ENCODE measurements at places on chromosomes 3 and 15.

GRCh38 chr15:27676647-27677046 lies 422.5 kb downstream of the OCA2 start:
- DNase-seq: no peak

DNA sequence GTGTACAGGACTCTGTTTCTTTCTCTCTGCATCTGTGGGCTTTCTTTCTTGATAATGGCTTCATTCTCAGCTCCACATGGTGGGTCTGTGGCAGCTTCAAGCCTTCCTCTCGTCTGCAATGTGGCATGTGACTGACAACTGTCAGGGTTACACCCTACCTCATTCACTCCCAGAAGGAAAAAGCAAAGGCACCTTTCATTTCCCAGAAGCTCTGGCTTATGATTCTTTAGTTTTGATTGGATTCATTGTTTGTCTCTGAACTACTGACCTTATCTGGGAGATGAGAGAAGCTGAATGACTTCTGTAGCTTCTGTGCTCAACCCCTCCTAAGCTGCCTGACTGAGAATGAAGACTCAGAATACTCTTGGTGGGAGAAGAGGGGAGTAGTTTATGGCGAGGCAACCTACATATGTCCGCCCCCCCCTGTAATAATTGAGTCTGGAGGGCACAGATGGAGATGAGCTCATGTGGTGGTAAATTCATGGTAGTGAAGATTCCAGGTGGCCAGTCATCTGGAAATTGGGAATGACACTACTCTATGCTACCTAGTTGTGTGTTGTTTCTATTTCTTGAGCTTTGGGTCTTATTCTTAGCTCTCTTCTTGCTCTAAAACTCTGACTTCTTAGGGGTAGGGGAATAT lies 38.4 kb downstream of the KCNAB1 start:
- no peak for DNase-seq

DNA sequence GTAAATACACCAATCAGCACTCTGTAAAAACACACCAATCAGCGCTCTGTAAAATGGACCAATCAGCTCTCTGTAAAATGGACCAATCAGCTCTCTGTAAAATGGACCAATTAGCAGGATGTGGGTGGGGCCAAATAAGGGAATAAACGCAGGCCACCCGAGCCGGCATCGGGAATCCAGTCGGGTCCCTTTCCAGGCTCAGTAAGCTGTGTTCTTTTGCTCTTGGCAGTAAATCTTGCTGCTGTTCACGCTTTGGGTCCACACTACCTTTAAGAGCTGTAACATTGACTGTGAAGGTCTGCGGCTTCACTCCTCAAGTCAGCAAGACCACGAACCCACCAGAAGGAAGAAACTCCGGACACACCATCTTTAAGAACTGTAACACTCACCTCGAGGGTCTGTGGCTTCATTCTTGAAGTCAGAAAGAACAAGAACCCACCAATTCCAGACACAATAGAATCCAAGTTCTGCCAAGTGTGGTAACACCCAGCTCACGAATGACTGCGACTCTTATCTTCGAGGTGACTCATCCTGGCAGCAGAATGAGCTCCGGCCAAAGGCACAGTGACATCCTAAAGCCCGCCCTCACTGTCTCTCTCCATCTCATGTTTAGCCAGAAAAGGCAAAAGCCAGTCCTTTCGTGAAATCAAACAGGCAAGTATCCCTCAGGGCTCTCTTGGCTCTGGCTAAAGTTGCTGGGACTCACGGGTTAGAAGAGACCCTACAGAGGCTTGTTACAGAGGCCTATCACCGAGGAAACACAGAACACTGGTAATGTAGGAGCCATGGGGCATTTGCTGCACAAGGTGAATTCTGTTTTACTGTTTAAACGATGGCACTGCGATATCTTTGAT lies 155.2 kb downstream of the FAM43A start:
- no peak for DNase-seq

DNA sequence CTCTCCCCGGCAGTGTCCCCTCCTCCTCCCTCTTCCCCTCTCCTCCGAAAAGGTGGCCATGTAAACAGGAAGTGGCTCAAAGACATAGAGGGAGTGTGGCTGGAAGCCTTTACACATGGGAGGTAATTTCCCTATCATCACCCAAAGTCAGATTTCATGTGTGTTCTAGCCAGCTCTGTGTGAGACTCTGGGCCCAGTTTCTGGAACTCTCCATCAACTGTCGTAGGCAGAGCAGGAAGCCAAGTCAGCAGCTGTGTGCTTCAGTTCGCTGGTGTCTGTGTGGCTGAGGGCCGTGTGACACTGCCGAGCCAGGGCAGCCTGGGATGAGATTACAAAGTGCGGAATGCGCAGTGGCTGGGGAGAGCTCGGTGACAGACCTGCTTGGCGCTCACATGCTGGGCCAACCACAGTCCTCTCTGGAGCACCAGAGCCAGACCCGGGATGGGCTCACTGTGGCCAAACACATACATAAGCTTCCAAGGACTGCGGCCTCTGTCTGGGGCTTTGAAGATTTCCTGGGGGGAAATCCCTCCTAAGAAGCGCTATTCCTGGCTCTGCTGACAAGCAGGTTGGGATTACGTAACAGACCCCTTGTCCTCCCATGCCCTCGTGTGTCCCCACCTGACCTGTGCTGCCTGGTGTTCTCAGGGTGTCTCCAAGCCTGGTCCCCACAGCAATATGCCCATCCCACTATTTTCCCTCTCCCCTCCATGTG lies 50.7 kb downstream of the UMPS start:
- DNase-seq: peak; percentile 56

- peak; percentile 44 for DNase-seq
Observed at GRCh38 chr3:195906865-195907683, 1.3 kb downstream of the TNK2 start.

GRCh38 chr3:139611528-139611927 lies 66.2 kb downstream of the NMNAT3 start:
- no peak for DNase-seq

DNA sequence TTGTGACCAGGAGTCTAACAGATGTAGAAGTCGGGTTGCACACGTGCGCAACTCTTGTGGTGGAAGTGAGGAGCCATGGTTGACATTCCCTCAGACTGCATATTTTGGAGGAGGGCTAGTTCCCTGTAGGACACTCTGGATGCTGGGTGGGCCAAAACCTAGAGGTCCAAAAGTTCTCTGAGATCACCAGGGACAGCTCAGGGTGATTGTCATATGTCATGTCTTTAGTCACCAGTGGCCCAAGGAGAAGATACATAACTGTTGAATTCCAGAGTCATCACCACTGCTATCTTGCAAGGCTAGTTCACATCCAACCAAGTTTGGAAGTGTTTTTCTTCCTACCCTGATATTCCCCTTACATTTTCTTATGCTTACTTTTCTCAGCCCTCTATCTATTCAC lies 95.2 kb upstream of the C3orf80 start:
- DNase-seq: no peak

DNA sequence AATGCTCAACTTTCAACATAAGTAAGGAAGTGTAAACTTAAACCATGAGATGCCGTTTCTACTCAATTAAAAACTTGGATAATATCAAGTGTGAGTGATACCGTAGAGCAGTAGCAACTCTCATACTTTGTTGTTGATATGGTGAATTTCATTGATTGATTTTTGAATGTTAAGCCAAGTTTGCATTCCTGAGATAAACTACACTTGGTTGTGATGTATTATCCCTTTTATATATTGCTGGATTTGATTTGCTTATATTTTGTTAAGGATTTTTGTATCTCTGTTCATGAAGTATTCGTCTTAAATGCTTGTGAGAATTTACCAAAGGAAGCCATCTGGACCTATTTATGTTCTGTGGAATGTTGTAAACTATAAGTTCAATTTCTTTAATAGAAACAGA lies 21.7 kb downstream of the SLMAP start:
- no peak for DNase-seq

GRCh38 chr15:80587007-80587406 lies 108.1 kb upstream of the ABHD17C start:
- no peak for DNase-seq

GRCh38 chr15:70742928-70743327 lies 20.4 kb downstream of the UACA start:
- no peak for DNase-seq

- DNase-seq: no peak
Observed at GRCh38 chr3:138942861-138943623, 3.9 kb downstream of the FOXL2 start.

- no peak for DNase-seq
Observed at GRCh38 chr3:27094721-27095120, 274.5 kb downstream of the NEK10 start.

DNA sequence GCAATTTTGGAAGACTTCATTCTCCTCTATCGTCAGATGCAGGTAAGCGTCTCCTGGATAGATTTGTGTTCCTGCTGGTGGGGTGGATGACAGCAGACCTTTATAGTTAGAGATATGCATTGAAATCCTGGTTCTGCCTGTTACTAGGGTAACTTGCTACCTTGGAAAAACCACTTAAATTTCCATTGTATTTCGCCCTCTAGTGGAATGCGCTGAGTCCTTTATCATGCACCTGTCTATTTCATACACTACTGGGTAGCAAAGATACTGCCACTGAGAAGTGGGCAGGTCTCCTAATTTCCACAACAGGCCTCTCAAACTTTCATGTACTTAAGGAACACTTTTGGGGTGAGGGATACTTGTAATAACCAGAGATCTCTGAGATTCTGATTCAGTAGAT lies 209.5 kb upstream of the SUCLG2 start:
- no peak for DNase-seq

GRCh38 chr3:43076857-43077256 lies 29.0 kb downstream of the POMGNT2 start:
- no peak for DNase-seq

- no peak for DNase-seq
Observed at GRCh38 chr3:29212789-29213433, 68.0 kb upstream of the RBMS3 start.

DNA sequence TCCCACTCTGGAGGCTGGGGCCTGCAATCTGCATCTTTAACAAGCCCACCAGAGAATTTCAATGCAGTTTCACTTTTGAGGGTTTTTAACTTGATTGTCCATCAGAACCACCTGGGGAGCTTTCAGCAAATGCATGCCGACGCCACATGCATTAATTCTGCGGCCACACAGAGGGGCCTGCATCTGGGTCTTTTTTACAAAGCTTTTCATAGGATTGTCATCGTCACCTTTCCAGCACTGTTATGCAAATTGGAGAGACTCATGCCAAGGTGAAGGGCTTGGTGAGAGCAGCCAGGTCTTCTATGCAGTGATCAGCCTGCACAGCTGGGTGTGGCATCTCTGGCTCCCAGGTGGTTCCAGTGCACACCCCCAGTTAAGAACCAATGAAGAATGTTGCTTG lies 143.0 kb upstream of the CTDSPL start:
- DNase-seq: no peak

DNA sequence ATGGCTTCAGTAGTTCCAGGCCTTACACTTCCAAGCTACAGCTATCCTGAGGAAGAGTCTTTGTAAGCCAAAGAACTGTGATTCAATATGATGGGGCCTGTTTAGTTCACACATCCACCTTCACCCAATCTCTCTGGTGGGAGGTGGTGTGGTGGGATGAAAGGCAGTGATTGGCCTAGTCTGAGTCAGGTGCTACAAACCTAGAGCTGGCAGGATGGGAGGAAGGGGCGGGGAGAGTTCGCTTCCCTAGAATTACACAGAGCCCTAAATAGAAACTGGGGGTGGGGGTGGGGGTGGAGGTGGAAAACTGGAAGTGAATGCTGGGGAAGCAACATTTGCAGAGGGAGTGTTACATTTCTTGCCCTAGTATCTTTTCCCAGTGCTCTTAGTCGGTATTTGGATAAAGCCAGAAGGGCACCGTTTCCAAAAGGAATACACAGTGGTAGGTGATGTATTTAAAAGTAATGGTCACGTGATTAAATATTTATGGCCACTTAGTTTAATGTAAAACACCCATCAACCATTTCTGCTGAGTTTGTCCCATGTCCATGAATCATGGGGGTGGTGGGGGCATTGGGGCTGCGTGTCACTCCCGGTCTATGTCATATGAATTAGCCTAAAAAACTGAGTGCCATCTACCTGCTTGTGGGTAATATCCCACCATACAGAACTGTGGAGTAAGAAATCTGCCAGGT lies 247.6 kb upstream of the PROK2 start:
- DNase-seq: no peak

- no peak for DNase-seq
Observed at GRCh38 chr15:90004671-90005070, 3.5 kb downstream of the ZNF710 start.

- DNase-seq: peak; percentile 39
Observed at GRCh38 chr15:90294601-90295269, 29.3 kb downstream of the NGRN start.

DNA sequence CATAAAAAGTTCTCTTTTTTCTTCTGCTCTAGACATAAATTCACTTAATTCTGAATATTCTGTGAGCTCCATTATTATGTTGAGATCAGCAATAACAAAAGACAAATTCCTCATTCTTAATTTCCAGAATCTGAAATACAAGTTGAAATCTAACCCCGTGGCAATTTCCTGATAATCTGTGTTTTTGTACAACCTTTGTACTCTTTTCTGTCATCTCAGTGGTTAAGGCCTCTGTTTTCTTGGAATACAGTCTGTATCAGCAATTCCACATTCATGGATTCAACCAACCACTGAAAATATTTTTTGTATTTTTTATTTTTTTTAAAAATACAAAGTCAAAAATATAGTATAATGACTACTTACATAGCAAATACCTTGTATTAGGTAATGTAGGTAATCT lies 8.7 kb downstream of the CCR8 start:
- no peak for DNase-seq

- DNase-seq: peak; percentile 35
Observed at GRCh38 chr3:9769426-9770275, at the start of gene CAMK1. CAMK1 (minus strand) TSS chr3:9769947; CDS start chr3:9767749, 2,198 bp downstream.

DNA sequence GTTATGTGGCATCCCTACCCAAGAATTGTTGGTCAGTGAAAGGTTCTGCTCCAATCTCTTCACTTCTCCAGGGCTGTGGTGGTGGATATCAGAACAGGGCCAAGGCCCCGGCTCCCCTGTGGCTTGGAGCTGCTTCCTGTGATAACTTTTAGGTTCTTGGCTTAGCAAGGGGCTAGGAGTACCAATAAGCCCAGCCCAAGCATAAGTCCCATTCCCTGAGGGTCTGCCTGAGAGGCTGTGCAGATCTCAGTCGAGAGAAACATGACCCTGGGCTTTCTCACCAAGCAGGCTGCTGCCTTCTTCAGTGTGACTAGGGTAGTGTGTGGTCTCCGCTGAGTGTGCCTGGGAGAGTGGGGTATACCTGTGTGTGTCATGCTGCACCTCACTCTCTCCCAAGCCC lies 7.1 kb downstream of the CLK3 start:
- DNase-seq: no peak

- no peak for DNase-seq
Observed at GRCh38 chr15:85024509-85025336, 43.1 kb downstream of the PDE8A start.

All from SHP77 (cell line).